ENCODE measurements at places on chromosomes 12 and 14. TPM values are rescaled to one million over a fixed set of nuclear protein-coding genes. Genes with fewer than 3 reads are reported as not detected.

The ANKRD33 gene
- 0.60 TPM for total RNA-seq

The CSAD gene
- 90.6 TPM for total RNA-seq

The ASCL1 gene
- total RNA-seq: not detected

The MUCL1 gene
- not detected for total RNA-seq

The ALX1 gene
- not detected for total RNA-seq

The ASPG gene
- 2.4 TPM for total RNA-seq

The SERPINA6 gene
- 0.63 TPM for total RNA-seq

The LAG3 gene
- total RNA-seq: 1.2 TPM

The OR6J1 gene
- total RNA-seq: not detected

The APOLD1 gene
- 43.7 TPM for total RNA-seq

All from tibial nerve (tissue), 4 donors.